Uterus (tissue), 4 donors: ENCODE measurements at places on chromosomes 2 and 18.
A peak's percentile ranks its signal among the peaks of the same experiment; 100 is the strongest.

DNA sequence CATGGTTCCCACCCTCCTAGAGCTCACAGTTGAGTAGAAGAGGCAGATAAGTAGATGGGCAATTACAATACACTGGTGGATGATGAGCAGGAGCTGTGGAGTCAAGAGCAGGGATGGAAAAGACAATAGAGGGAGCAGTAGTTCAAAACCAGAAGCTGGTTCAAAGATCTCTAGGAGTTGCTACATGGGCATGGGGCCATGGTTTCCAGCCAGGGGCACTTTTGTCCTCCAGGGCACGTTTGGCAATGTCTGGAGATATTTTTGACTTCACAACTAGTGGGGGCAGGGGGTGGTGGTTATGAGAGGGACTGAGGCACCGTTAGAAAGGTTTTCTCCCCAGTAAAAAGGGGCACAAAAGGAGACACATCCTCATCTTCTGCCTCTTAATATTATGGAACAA lies 236.0 kb downstream of the DYSF start:
- no peak for DNase-seq

- DNase-seq, result no peak
Observed at GRCh38 chr2:113104054-113104611, 23.3 kb upstream of the IL1RN start.

DNA sequence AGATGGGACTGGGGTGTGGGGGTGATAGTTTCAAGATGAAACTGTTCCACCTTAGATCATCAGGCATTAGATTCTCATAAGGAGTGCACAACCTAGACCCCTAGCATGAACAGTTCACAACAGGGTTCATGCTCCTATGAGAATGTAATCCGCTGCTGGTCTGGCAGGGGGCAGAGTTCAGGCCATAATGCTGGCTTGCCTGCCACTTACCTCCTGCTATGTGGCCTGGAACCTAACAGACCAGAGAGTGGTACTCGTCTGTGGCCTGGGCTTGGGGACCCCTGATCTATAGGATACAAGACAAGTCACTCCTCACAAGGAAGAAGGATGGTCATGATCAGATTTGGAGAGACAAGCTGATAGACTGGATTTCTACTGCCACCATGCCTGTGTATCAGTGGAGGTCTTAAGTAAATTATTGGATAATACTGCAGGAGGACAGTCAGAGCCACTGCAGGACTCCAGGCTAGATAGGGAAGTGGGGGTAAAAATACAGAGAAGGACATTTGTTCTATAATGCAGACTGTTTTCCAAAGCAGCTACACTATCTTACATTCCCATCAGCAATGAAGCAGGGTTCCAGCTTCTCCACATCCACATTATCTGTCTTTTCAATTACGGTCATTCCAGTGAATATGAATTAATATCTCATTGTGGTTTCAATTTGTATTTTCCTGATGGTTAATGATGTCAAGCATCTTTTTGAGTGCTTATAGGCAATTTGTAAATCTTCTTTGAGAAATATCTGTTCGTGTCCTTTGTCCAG lies 28.8 kb upstream of the APOB start:
- no peak for DNase-seq

GRCh38 chr2:231189571-231190495 lies 8.6 kb upstream of the ARMC9 start:
- DNase-seq, result peak; percentile 78

DNA sequence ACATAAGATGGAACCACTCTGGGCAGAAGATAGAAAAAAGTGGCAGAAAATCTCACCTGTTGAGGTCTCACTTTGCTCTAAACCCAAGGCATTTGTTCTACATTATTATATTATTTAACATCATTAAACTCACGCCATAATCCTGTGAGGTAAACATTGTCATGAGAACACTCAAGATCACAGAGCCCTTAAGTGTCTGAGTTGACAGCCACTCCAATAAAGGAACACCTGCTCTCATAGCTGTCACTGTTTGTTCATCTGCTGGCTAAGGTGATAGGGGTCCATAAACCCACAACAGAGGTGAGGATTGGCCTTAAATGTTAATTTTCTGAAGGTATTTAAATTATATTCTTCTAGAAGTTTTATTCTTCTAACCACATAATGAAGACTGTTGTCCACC lies 439.7 kb downstream of the RIT2 start:
- DNase-seq, result no peak

- no peak for DNase-seq
Observed at GRCh38 chr2:215615803-215616174, 179.9 kb upstream of the FN1 start.

DNA sequence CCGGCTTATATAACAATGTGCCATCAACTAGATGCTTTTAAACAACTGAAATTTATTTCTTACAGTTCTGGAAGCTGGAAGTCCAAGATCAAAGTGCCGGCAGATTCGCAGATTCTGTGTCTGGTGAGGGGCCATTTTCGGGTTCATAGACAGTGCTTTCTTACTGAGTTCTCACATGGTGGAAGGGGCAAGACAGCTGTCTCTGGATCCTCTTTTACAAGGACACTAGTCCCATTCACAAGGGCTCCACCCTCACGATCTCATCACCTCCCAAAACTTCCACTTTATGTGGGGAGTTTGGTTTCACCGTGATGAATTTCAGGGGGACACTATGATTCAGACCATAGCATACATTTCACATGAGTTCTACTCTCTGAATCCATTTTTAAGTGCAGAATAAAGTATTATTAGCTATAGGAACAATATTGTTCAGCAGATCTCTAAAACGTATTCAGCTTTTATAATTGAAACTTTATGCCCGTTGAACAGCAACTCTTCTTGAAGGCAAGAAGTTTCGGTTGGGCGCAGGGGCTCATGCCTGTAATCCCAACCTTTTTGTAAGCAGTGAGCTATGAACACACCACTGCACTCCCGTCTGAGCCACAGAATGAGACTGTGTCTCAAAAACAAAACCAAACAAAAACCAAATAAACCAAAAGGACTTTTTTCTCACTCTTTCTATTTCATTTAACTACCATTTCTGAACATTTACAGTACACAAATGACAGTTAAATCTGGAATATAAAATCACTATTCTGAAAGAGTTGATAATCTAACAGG lies 502.8 kb downstream of the CMPK2 start:
- no peak for DNase-seq
